Activated naive CD4-positive, alpha-beta T cell treated with anti-CD3 and anti-CD28 coated beads, Interleukin-2, amount 10 ng/mL, durations not matched to agents 7 days and 5 days (primary cell): ENCODE measurements at places on chromosomes 6 and 20.

GRCh38 chr6:16258709-16259075 lies 20.3 kb downstream of the GMPR start:
- no peaks in the 10 kb centered on the region for H3K27me3 ChIP-seq
- no peaks in the 10 kb centered on the region for H3K4me1 ChIP-seq
- no peak overlapping the region for H3K27ac ChIP-seq
- no peaks in the 10 kb centered on the region for H3K36me3 ChIP-seq

DNA sequence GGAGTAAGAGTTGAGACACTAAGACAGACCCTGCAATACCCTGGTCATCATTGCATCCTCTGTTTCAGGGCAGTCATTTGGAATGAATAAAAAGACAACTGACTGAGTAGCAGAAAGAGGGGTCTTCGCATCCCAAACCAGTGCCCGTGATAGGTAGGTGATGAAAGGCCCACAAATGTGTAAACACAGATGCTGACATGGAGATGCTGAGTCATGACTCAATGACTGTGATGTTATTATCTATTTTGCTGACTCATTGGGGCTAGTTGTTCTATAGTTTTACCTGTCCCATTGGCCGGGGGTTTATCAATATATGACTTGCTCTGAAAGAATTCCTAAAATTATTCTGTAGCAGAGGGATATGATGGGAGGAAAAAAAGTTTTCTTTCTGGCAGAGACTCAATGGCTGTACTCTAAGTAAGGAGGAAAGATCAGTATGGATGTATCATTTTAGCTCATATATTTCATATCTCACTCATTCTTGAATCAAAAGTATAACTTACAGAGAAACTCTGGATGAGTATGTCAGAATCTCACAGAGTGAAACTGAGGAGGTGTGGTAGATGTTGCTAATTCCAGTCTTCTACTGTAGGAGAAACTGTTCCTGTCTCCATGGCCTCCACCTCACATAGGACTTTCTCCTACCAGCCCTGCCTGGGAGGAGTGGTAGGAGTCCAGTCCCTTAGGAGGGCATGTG lies 119.9 kb upstream of the PREP start:
- H3K27ac ChIP-seq: no peak overlapping the region
- no peak overlapping the region for H3K4me3 ChIP-seq
- no peaks in the 10 kb centered on the region for H3K36me3 ChIP-seq
- peaks cover 5% of the 10 kb centered on the region for H3K27me3 ChIP-seq
- H3K4me1 ChIP-seq: no peaks in the 10 kb centered on the region

DNA sequence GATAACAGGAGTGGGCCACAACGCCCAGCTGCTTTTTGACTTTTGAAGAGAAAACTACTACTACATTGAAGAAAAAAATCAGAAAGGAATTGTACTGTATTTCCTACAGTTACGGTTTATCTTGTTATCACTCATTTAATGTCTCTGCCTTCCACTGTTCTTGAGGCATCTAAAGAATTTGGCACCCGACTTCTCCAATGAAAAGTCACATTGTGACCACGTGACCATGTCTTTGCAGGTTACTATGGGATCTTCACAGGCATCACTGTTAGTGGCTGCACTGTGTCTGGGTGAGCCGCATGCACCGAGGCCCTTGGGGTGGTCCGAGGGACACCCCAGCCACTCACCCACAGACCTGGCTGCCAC lies 26.8 kb downstream of the RRBP1 start:
- peaks cover 5% of the 10 kb centered on the region for H3K4me1 ChIP-seq
- H3K27ac ChIP-seq: no peak overlapping the region
- peak; percentile 18 for DNase-seq
- no peak overlapping the region for H3K4me3 ChIP-seq
- no peaks in the 10 kb centered on the region for H3K27me3 ChIP-seq

DNA sequence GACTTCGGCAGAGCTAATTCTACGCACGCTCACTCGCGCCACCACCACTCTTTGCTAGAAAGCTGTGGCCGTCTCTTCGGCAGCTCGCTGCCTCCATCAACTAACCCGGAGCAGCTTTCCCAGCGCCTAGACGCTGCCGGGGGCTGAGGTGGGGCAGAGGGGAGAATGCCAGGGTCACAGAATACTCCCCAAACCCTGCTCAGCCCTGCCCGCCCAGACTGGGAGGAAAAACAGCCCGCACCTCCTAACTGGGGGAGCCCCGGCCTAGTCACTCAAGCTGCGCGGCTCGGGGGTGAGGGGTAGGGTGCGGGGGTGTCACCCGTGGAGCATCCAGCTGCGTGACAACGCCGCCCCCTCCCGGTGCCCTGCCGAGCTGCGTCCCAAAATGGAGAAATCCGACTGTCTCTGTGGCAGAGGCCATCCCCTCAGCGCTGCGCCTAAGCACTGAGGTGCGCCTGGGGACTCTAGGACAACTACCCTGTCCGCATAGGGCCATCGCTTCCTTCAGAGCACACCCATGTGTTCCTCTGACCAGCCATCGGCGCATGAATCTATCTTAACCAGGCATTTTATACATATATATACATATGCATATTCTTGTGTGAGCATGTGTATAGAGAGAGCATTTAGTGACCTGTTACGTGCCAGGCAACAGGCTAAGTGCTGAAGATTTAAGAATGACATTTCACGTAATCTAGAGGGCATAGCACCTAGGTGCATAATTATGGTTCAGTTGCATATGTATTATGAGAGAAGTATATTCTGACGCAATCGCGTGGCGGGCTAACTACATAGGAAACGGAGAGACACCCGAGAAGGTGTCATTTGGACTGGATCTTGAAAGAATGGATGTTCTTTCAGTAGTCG lies 1.5 kb upstream of the TENT5A start:
- H3K4me1 ChIP-seq: peaks cover 24% of the 10 kb centered on the region
- peak overlapping the region; percentile 86 for H3K27ac ChIP-seq
- H3K36me3 ChIP-seq: peaks cover 2% of the 10 kb centered on the region

- H3K4me1 ChIP-seq: peaks cover 61% of the 10 kb centered on the region
- peak overlapping the region; percentile 86 for H3K27ac ChIP-seq
- H3K36me3 ChIP-seq: peaks cover 31% of the 10 kb centered on the region
- H3K4me3 ChIP-seq: peak overlapping the region; percentile 69
These were observed 198.7 kb downstream of the GMPR start for GRCh38 chr6:16437095-16437494.

DNA sequence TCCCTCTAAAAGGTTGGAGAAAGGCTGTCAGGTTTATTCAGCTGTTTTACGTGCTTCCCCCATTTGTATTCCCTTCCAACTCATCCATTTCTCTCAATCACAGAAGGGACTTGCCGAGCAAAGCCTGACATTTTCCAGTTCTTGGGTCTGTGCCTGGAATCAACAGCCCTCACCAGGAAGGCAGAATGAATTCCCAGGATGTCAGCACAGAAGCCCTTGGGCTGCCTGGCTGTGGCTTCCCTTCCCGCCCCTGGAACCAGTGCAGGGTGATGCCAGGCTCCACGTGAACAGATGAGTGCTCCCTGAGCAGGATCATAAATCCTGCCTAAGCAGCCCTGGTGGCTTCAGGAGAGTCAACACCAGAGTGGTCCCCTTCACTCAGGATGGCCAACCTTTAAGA lies 86.1 kb upstream of the CD83 start:
- no peak for DNase-seq
- H3K27ac ChIP-seq: no peak overlapping the region

GRCh38 chr6:71258078-71258866 lies 30.3 kb upstream of the OGFRL1 start:
- peaks cover 15% of the 10 kb centered on the region for H3K27me3 ChIP-seq
- H3K36me3 ChIP-seq: no peaks in the 10 kb centered on the region
- no peak for DNase-seq
- H3K27ac ChIP-seq: no peak overlapping the region
- no peaks in the 10 kb centered on the region for H3K4me1 ChIP-seq

- no peaks in the 10 kb centered on the region for H3K36me3 ChIP-seq
- no peaks in the 10 kb centered on the region for H3K4me1 ChIP-seq
- H3K27ac ChIP-seq: no peak overlapping the region
- DNase-seq: peak; percentile 60
- no peak overlapping the region for H3K4me3 ChIP-seq
- peaks cover under 1% of the 10 kb centered on the region for H3K27me3 ChIP-seq
These were observed 110.7 kb upstream of the PHACTR1 start for GRCh38 chr6:12605888-12606345.

DNA sequence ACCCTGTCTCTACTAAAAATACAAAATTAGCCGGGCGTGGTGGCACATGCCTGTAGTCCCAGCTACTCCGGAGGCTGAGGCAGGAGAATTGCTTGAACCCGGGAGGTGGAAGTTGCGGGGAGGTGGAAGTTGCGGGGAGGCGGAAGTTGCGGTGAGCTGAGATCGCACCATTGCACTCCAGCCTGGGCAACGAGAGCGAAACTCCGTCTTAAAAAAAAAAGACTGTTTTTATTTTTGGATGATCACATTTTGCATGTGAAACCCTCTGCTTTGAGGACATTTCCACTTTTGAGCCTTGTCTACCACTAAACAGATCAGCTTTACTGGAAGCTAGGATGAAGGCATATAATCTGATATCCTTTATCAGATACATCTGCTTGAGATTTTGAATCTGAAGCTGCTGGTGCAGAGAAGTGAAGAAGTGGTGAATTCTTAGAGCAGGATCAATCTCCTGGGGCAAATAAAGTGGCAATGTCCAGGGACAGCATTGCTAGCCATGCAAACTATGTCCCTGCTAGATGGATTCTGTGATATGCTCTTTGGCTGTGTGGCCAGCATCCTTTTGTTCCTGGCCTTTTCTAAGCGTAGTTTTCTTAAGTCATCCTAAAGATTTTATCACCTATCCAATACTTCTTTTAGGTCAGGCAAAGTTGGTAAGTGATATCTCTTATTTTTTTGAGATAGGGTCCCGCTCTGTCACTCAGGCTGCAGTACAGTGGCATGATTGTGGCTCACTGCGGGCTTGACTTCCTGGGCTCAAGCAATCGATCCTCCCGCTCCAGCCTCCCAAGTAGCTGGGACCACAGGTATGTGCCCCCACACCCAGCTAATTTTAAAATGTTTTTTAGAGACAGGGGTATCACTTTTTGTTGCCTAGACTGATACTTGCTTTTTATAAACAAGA lies 23.3 kb downstream of the RBL1 start:
- H3K27me3 ChIP-seq: no peaks in the 10 kb centered on the region
- H3K4me3 ChIP-seq: no peak overlapping the region
- DNase-seq: peak; percentile 36

DNA sequence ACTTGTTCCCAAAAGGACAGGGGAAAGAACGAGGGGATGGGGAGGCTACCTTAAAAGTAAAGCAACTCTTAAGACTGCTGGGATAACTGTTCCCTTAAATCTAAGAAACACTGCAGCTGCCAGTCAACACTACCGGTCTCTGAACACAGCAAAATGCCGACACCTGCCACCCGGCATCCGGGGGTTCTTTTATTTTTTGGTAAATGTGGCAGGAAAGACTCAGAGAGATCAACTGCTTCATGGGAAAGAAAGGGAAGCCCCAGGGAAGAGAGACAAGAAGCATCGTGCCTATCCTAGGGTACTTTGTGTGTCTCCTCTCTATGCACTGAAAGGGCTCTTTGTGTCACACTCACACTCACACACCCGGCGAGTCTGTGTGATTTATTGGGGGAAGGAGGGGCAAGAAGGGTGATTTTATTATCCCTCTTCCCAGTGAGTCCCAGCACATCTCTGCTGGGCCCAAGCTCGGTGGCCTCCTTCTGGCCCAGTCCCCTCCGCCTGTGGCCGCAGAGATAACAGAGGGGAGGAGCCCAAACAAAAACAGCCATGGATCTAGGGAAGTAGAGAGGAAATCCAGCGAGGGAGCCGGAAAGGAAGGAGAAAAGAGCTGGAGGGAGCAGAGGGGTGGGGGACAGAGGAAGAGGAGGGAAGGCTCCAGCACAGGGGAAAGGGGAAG lies 1.4 kb downstream of the FYN start:
- H3K4me3 ChIP-seq: peak overlapping the region; percentile 97
- DNase-seq: peak; percentile 59
- peak overlapping the region; percentile 94 for H3K27ac ChIP-seq
- H3K4me1 ChIP-seq: peaks cover 67% of the 10 kb centered on the region

GRCh38 chr6:135227758-135228157 lies 46.6 kb downstream of the MYB start:
- H3K27ac ChIP-seq: no peak overlapping the region
- peaks cover 4% of the 10 kb centered on the region for H3K36me3 ChIP-seq
- no peak for DNase-seq
- no peaks in the 10 kb centered on the region for H3K27me3 ChIP-seq
- no peak overlapping the region for H3K4me3 ChIP-seq
- H3K4me1 ChIP-seq: peaks cover 43% of the 10 kb centered on the region

GRCh38 chr6:34891296-34891695 lies 2.2 kb downstream of the ANKS1A start:
- no peak for DNase-seq
- H3K27ac ChIP-seq: no peak overlapping the region
- peaks cover 39% of the 10 kb centered on the region for H3K4me1 ChIP-seq
- H3K4me3 ChIP-seq: peak overlapping the region; percentile 47
- H3K36me3 ChIP-seq: peaks cover 3% of the 10 kb centered on the region

DNA sequence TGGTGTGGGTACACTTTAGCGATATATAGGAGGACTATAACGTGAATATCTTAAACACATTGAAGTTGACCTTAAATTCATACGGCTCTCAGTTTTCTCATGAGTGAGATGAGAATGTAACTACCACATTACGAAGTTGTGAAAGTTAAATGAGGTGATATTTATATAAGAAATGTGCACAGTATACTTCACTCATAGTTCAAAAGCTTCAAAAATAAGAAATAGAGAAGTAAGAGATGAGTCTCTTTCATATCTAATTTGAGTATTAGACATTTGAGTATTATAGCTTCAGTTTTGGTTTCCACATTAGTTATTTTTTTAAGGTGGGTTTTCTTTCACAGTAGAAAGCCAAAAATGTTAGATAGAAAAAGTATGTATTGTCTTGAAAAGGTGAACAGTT lies 183.3 kb downstream of the NKAIN2 start:
- H3K4me3 ChIP-seq: no peak overlapping the region
- H3K27me3 ChIP-seq: no peaks in the 10 kb centered on the region
- H3K36me3 ChIP-seq: no peaks in the 10 kb centered on the region
- no peak overlapping the region for H3K27ac ChIP-seq
- DNase-seq: no peak

- peak; percentile 42 for DNase-seq
- H3K4me3 ChIP-seq: peak overlapping the region; percentile 55
- no peaks in the 10 kb centered on the region for H3K27me3 ChIP-seq
- peaks cover 21% of the 10 kb centered on the region for H3K36me3 ChIP-seq
- H3K4me1 ChIP-seq: peaks cover 23% of the 10 kb centered on the region
- peak overlapping the region; percentile 90 for H3K27ac ChIP-seq
These were observed 40.9 kb downstream of the KIZ start for GRCh38 chr20:21166801-21167200.

GRCh38 chr6:144878577-144878976 lies 593.4 kb downstream of the UTRN start:
- peaks cover 17% of the 10 kb centered on the region for H3K27me3 ChIP-seq
- no peaks in the 10 kb centered on the region for H3K4me1 ChIP-seq
- no peaks in the 10 kb centered on the region for H3K36me3 ChIP-seq
- H3K4me3 ChIP-seq: no peak overlapping the region
- no peak overlapping the region for H3K27ac ChIP-seq
- DNase-seq: no peak

DNA sequence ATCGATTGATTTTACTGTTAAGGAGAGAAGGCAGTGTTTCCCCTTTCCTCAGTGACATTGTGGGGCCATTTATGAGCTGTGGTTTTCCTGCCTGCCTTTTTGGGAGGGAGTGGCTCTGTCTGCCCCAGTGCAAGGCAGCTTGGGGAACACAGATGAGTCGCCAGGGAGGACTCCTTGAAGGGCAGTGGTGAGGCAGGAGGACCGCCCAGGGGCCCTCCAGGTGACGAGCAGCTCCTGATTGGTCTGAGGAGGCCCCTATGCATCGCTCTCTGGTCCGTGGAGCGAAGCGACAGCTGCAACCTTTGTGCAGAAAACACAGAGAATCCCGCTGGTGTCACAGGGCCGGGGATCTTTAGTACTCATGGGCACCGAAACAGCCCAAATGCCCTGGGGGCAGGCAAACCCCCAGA lies 100.3 kb downstream of the TMEM242 start:
- DNase-seq: peak; percentile 42
- peaks cover 8% of the 10 kb centered on the region for H3K27me3 ChIP-seq
- H3K4me3 ChIP-seq: no peak overlapping the region
- H3K27ac ChIP-seq: peak overlapping the region; percentile 52
